ENCODE measurements at places on chromosomes 12 and 14.

- DNase-seq = no peak
Observed at GRCh38 chr14:33996462-33996861, 45.6 kb upstream of the EGLN3 start.

DNA sequence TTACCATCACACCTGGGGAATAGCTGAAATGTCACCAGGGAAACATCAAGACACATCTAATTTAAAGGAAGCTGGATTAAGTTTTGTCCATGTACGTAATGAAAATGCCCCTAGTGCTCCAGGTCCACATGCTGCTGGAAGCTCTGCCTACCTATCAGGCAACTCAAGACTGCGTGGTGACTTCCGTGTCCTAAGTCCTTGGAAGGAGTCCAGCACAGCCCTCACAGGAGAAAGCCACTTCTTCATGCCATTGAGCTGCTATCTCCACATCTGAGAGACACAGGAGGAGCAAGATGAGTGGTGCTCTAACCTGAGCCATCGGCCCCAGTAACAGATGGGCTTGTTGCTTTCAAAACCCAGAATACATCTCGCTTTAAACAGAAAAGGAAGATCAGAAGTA is 316.4 kb downstream of the DPF3 start:
- DNase-seq = no peak

DNA sequence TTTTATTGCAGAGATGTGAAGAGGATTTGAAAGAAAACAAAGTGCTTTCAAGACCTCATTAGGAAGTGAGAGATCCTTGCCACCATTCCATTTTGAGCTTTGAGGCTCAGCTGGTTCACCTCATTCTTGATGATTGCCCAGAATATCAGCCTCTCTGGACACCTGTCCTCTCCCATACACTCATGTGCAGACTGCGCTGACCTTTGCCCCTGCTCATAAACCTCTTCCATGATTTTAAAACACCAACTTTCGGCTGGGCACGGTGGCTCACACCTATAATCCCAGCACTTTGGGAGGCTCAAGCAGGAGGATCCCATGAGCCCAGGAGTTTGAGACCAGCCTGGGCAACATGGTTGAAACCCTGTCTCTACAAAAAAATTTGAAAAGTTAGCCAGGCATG is 8.9 kb downstream of the COX14 start:
- no peak for DNase-seq

DNA sequence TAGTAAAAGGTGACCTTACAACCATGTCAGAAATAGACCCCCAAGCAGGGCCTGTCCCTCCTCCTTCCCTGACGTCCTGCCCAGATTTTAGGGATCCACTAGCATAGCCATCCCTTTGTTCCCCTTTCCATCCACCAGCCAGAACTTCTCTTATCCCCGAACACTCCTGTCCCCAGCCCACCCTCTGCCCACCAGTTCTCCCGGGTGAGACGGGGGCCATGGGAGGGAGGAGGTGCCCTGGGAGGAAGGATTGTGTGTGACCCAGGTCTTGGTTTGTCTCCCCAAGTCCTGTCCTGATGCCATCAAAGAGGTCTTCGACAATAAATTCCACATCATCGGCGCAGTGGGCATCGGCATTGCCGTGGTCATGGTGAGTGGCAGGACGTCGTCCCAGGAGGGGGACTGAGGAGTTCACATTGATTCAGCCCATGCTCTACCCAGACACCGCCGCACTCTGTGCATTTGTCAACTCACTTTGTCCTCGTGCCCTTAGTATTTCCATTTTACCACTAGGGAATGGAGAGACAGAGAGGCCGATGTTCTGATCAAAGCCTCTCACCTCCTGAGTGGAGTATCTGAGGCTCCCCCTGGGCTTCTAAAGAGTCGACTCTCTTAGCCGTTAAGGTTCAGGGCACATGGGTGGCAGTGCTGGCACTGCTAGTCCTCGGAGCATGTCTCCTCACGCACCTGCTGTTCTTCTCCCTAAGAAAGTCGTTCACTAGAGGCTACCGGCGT is 35.9 kb downstream of the CD9 start:
- DNase-seq = no peak

GRCh38 chr12:85784096-85784720 is 52.0 kb downstream of the RASSF9 start:
- no peak for DNase-seq

GRCh38 chr14:51574009-51574408 is 77.7 kb upstream of the FRMD6 start:
- no peak for DNase-seq

- no peak for DNase-seq
Observed at GRCh38 chr14:52304248-52304904, 9.7 kb upstream of the PTGER2 start.

DNA sequence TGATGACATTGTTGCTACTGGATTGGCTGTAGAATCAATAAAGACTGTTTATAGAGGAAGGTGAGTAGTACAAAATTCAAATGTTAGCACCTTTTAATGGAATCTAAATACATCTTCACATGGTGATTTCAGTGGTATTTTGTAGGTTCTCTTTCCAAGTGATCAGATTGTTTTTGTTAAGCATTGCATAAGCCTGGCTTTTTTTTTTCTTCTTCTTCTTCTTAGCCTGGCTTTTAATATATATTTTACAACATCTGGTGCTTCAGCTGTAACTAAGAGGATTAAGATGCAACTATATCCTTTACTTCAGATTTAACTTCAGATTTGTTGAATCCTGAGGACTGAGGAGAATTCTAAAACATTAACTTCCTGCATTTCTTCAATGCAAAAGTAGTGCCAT is 57.3 kb upstream of the ATF1 start:
- no peak for DNase-seq

DNA sequence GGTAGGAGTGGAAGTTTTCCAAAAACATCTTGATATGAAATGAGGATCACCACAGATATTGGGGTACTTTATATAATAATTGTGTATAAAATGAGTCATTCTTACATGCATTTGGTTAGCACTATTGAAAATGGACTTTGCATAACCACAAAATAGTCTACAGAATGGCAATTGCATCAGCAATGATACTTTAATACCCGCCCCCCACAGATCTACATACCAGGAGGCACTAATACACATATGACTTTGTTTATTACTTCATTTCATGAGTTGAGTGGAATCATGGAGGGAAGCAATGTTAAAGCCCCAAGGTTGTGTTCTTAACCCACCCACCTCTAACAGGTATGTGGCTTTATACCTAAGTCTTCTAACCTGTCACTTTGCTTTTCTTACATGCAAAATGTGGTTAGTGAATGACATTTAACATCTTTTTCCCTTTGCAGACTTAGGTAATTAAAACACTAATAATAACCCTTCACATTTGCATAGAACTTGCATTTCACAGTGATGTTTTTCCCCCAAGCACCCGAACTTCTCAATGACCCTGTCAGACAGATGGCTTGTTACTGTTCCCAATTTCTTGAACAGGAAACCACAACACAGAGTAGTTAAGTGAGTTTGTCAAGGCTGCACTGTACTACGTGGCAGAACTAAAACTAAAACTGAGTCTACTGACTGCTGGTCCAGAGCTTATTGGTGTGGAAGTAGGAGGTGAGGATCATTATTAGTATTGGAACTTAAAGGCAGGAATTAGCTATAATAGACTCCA is 101.9 kb downstream of the NPAS3 start:
- DNase-seq = no peak

Data from germinal center (tissue), 1 donor.